NCI-H748 treated with DMSO at 0.1 percent for 48 hours (cell line): ENCODE measurements at places on chromosomes 1 and 21.

GRCh38 chr1:218699421-218699820, 354.3 kb downstream of the TGFB2 start:
- DNase-seq, result no peak

DNA sequence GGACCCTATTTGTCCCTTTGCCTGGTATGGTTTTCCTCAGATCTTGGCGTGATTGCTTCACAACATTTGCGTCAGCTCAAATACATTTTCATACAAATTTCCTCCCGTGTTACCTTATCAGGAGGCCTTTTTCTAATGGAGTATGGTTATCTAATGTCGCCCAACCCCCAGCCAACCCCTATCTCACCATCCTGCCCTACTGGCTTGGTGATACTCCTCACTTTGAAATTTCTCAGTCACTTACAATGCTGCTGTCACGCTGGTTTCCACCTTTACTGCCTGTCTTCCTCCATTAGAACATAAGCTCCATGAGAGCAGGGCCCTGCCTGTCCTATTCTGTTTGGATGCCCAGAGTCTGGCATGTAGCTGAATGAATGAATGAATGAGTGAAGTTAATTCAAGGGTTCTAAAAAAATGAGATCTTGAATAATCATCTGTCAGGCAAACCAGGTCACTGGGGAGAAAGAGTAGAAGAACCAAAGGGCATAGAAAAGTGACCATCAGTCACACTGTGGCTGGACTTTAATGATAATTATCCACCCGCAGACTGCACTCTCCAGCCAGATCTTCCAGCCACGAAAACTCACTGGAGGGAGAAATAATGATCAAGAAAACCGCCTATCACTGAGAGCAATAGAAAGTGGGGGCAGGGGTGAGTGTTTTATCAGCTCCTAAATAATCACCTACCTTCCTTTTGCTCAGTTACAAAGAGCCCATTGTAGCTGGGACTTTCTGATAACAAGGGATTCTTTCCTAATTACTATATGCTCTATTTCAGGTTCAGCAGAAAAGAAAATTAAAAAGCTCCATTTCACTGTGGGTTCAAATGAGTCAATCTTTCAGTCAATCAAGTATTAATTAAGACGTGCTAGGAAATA, 21.3 kb downstream of the KIAA0040 start:
- no peak for DNase-seq

- no peak for DNase-seq
These were observed 9.2 kb upstream of the H6PD start for GRCh38 chr1:9225411-9225785.

- DNase-seq, result no peak
These were observed 199.6 kb downstream of the LTN1 start for GRCh38 chr21:28793043-28793442.

DNA sequence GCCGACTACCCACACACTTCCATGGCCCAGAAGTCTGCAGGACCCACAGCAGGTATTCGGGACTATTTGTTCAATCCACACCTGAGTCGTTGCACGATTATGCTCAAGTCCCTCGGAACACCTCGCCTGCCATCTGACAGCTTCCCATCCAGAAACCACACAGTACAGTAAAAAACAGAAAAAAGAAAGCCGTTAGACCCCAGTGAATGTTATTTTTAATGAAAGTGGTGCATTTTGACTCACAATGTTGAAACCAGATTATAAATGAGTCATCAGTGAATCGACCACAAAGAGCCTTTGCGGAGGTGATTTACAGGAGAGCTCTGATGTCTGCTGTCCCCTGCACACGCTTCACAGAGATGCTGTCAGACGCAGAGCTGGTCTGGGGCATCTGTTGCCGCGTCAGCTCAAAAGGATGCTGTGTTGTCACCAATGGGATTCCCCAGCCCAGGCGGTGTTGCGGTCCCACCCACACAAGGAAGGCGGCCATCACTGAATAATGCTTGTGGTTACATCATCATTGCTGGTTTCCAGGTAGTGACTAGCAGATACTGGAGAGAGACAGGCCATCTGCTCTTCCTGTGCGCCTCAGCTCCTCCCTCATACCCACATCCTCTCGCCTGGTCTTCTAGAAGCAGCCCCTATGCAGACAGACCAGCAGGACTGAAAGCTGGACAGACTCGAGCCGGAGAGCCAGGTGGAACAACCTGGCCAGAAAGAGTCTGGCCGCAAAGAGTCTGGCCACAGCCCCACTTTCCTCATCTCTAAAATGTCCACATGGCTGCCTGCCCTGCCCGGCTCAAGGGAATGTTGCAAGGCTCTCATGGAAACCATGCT, 116.8 kb downstream of the TOMM20 start:
- DNase-seq, result no peak

DNA sequence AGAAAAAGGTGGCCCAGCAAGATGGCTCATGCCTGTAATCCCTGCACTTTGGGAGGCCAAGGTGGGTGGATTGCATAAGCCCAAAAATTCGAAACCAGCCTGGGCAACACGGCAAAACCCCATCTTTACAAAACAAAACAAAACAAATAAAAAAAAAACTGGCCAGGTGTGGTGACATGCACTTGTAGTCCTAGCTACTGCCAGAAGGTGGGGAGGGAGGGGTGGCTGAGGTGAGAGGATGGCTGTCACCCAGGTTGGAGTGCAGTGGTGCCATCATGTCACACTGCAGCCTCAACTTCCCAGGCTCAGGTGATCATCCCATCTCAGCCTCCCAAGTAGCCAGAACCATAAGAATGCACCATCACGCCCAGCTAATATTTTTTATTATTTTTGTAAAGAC, 22.8 kb downstream of the RERE start:
- no peak for DNase-seq

- DNase-seq, result peak; percentile 19
These were observed 367.1 kb upstream of the ADGRL4 start for GRCh38 chr1:79373481-79374125.

DNA sequence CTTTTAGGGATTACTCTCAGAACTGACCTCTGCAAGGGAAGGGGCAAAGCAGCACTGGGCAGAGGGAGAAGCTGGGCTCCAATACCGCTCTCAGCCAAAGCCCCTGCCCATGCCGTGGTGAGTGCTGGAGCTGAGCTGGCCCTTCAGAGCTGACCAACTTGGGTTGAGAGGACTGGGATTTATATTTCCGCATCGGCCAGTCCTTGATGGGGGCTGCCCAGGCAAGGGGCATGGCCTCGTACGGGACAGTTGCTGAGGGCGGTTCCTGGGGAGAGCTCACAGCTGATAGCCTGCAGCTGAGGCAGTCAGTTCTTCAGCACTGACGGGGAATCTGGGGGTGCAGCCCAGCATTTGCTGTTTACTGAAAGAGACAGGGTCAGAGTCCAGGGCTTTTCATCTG, 8.0 kb downstream of the HUNK start:
- no peak for DNase-seq

DNA sequence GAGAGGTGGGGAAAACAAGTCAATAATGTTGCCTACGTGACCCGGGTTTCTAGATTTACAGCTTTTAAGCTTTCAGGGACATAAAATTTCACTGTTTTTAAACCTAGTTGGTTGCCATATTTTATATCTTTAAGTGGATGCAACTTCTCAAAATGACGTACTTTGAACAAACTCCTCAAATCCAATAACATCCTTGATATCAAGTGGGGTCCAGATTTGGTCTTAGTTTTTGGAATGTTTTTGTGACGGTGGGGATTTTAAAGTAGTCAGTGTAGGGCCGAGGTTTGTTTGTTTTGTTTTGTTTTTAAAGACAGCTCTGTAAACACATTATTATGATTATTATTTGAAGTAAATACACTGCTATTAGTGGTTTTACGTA, 453 bp downstream of the CDKN2C start:
- no peak for DNase-seq

DNA sequence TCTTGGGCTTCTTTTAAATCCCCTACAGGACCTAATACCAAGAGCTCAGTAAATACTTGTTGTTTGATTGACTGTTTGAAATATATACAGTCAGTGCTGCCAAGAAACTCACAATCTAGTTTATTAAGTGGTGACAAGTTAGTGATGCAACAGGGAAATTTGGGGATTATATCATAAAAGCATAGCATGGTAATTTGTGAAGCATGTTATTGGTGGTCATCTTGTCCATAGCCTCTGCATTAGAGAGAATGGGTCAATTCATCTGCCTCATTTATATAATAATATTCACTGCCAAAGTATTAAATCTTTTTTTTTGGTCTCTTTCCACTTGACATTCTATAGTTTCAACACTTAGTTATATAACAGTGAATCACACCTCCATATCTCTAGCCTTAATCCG, 138.2 kb upstream of the SPAG17 start:
- no peak for DNase-seq

DNA sequence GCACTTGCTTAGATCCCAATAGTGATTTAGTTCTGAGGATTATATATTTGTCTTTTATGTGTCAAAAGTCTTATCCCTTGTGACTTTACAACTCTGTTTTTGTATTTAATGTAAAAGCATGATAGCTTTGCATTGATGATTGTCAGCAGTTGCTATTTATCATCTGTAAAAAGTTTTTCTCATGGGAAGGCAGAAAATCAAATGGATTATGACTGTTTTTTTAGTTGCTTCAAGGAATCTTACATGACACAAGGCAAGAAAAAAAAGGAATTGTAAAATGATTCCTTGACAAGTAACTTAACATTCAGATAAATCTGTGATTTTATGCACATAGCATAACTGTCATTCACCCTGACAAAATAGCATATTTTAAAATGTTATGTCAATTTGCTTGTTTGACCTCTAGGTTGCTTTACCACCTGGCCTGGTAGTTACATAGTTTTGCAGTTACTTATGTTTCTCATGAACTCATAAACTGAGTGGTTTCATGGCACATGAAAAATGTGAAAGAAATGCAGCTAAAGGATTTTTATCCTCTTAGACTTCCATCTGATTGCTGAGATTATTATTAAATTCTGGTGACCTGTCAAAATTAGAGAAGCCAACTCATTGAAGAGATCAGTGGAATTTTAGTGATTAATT, 622.6 kb downstream of the ADGRL2 start:
- DNase-seq, result no peak

DNA sequence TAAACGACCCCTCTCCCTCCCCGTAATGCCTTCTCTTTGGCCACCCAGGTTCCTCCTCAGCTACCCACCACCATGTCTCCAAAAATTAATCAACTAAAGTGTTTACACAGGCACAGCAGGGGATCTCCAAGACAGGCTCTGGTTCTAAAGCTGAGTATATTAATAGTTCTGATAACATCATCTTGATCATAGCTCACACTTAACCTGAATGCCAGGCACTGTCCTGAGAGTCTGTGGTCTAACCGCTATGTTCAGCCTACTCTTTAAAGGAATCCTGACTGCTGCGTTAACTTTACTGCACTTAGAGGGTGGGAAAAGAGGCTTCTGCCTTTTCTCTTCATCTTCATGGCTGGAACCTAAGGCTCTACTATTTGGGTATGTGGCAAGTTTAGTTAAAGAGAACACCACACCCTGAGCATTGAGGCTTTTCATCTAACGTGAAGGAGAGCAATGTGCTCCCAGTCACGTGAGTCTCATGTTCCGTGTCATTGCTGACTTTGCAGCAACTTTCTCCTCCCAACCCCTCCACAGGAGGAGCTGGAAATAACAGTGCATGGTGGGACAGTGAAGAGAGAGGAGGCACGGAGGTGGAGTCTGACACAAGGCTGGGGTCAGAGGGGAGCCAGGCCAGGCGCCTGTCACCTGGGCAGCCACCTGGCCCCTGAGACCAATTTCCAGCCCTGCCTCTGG, 86.4 kb downstream of the FAM78B start:
- no peak for DNase-seq

- no peak for DNase-seq
These were observed 267.8 kb upstream of the NRIP1 start for GRCh38 chr21:15332572-15332971.

- DNase-seq, result peak; percentile 34
These were observed 788.4 kb upstream of the PRMT6 start for GRCh38 chr1:106268070-106268469.

- DNase-seq, result no peak
These were observed 1106.9 kb upstream of the ADGRL4 start for GRCh38 chr1:80113168-80114038.

- DNase-seq, result no peak
These were observed 4.0 kb downstream of the SOX13 start for GRCh38 chr1:204076891-204077290.

DNA sequence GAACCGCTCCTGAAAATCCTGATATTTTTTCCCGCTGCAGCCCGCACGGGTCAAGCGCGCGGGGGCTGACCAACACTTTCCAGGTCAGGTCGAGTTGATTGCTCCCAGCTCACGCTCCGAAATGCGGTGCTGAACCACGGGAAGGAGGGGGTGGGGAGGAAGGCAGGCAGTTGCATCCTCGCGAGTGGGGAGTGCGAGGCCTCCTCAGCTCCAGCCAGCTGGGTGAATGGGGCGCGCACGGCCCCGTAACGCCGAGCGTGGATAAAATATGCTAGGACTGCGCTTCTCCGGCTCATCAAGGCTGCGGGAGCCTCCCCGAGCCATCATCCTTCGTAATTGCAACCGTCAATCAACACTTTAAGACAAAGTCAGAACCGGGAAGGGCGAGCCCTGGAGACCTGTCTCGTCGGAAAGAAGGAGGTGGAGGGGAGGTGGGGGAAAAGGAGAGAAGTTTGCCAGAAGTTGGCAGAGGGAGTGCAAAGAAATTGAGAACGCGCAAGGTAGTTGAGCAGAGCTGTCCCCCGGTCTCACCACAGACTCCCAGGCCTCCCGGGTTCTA, 8.0 kb downstream of the NR5A2 start:
- no peak for DNase-seq

GRCh38 chr1:168942165-168942564, 164.3 kb upstream of the ATP1B1 start:
- DNase-seq, result no peak

DNA sequence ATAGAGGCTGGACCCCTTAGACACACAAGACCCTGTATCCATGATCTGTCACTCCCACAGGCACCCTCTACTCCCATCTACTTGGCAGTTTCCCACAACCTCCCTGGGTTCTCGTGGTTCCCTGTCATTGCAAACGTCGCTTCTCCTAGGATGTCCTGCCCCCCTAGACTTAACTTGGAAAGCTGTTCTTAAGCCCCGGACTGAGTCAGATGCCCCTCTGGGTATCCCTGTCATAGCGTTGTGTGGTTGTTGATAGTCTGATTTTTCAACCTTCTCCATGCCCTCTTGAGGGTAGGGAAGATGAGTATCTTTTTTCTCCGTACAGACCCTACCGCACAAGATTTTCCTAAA, 11.8 kb downstream of the RCC1 start:
- DNase-seq, result no peak

DNA sequence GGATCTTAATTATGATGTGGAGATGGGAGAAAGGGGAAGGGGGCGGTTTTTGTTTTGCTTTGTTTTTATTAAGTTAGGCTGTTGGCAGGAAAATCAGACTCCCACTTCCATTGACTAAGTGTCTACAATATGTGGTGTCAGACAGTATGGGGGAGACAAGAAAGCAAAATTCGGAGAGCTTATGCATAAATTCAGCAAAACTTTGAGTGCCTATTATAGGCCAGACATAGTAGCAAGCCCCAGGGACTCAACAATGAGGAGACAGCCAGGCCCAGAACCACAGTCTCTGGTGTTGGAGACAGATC, 835 bp upstream of the TSPAN2 start:
- DNase-seq, result no peak

GRCh38 chr1:165841582-165842017, 14.2 kb downstream of the UCK2 start:
- no peak for DNase-seq
